ENCODE measurements at places on chromosomes 7 and 10.

- DNase-seq = no peak
Observed at GRCh38 chr7:140501966-140502365, 22.7 kb upstream of the MKRN1 start.

DNA sequence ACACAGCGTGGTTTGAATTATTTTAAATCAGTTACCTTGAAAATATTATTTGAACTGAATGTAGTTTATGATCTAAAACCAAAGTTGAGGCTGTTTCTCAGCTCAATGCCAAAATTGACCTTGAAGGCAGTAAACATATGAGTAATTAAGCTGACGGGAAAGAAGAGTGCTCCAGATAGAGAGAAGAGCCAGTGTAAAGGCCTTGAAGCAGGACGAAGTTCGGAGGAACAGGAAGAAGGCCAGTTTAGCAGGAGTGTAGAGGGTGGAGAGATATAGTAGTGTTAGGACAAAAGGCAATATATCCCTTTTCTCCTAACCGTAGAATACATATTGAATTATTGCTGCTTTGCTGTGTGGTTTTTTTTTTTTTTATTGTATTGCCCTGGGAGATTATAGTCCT, 63.2 kb downstream of the CYP51A1 start:
- no peak for DNase-seq

- DNase-seq = no peak
Observed at GRCh38 chr7:25727446-25727845, 424.6 kb upstream of the NFE2L3 start.

DNA sequence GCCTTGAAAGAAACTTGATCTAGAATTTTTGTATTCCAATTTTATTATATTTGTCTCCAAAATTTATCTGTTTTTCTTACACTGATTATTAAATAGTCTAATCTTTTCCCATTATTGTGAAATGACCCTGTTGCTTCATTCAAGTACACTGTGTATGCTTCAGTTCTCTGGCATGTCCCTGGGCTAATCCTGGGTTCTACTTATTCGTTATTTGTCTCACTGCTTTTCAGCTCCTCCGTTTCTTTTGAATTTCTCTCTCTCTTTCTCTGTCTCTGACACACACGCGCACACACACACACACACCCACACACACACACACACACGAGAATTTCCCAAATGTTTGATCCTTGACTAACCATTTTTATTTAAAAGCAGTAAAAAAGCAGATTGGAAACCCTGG, 768.6 kb downstream of the NRG3 start:
- no peak for DNase-seq

DNA sequence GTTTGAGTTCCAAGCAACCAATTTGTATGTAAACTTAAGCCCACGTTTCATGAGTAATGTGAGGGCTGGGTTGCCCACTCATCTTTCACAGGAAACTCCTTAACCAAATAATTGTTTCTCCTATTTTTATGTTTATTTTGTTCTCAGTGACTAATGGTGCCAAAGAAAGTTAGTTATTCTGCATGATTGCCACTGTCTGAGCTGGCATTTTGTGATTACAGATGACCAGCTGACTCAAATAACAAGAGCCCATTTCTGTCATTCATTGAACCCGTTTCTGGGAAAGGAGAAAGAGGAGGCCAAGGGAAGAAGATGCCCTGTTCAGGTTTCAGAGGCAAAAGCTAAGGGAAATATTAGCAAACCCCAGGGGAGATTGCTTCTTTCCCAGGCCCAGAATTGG, 186.9 kb upstream of the MYO3A start:
- no peak for DNase-seq

DNA sequence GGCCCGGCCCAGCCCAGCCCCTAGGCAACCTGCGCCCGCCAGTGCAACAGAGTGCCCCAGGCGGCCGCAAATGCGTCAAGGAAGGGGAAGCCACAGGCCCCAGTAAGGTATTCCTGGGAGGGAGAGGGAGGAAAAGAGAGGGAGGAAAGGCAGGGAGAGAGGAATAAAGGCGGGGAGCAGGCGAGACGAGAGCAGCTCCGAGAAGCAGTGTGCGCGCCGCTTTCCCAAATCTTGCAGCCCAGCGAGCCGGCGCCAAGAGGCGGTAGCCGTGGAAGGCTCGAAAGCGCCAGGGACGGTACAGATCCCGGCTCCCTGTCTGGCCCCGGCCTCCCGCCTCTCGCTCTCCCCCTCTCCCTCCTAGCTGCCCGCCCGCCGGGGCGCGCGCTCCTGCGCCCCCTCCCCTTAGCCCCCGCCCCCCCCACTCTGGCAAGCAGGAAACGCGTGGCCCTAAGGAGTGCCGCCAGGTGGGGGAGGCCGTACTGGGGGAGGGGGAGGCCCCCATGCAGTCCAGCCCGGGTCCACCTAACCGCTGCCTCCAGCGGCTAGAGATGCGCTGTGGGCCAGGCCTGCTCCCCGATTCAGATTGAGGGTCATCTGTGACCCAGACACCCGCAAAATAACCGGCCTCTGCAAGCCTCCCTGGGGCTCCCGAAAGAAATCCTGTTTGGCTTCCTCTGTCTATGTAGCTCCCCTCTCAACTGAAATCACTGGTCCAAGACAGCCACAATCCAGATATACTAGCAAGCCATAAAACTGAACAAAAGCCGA, 4.3 kb downstream of the HOXA10 start:
- no peak for DNase-seq

DNA sequence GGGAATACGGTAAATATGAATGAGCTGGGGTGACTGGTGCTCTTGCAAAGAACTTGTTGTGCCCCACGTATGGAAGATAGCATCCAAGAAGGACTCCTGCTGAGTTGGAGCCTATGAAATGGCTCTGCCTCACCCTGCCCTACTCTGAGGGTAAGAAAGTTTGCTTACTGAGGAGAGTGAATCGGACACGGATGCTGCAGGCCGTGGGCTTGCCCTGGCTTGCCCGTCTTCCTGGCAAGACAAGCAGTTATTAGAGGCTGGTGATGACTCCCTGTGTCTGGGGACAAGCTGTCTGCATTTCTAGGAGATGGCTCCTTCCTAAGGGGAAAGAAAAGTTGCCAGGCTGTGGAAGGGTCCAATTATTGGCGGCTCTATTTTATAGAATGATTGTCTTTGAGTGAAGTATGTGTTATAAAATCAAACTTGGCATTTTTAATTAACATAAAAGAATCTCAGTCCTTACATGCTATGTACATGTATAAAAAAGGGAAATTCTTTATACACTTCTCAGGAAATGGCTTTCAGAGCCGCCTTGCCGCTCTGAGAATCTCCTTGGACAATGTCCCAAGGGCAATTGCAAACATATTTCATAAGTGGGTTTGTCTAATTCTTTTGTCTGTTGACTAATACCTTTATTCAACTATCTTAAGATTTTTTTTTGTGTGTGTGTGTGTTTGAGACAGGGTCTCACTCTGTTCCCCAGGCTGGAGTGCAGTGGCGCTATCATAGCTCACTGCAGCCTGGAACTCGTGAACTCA, 64.6 kb downstream of the CYP26A1 start:
- no peak for DNase-seq

DNA sequence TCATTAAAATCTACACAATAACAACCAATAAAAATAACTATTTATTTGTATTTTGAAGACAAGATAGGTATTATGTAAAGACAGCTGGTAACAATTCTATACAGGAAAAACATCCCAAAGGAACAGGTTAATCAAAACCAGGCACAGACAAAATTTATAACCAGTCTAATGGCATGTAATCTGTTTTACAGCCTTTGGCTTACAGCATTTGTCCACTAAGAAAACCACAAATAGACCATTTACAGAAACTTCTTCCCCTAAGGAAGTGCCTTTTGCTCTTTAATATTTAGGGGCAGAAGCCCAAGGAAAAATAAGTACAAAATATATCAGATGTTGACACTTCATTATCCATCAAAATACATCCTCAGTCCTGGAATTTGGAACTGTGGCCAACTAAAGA, 65.0 kb downstream of the SVIL start:
- DNase-seq = no peak

GRCh38 chr7:27211084-27211446, 11.2 kb upstream of the HOXA13 start:
- DNase-seq = no peak

- no peak for DNase-seq
Observed at GRCh38 chr10:72472306-72472705, 117.6 kb upstream of the DNAJB12 start.

- DNase-seq = no peak
Observed at GRCh38 chr7:80410081-80410480, 101.8 kb downstream of the GNAT3 start.

GRCh38 chr7:42071372-42072261, 165.4 kb downstream of the GLI3 start:
- DNase-seq = no peak

- no peak for DNase-seq
Observed at GRCh38 chr10:49360271-49361177, 35.4 kb downstream of the DRGX start.

- DNase-seq = no peak
Observed at GRCh38 chr7:23664122-23664521, 15.9 kb upstream of the FAM221A start.

GRCh38 chr10:44161184-44161583, 223.7 kb downstream of the CXCL12 start:
- DNase-seq = no peak

Measured in effector CD8-positive, alpha-beta T cell (primary cell).